ENCODE measurements at places on chromosomes 6 and 20. TPM values are rescaled to one million over a fixed set of nuclear protein-coding genes. Genes with fewer than 3 reads are reported as not detected.

The GLP1R gene
- not detected for total RNA-seq

The SLC26A8 gene
- total RNA-seq: not detected

The OSER1 gene
- total RNA-seq: 46.3 TPM

The PTPRK gene
- 127 TPM for total RNA-seq

The MROH8 gene
- total RNA-seq: 0.55 TPM

The AIF1 gene
- not detected for total RNA-seq

All from HT-29 (cell line).